Activated T-helper 1 cell treated with anti-CD3 and anti-CD28 coated beads, Interleukin-2, amount 50 U/mL, for 16 hours (primary cell): ENCODE measurements at places on chromosomes 12 and 14.

DNA sequence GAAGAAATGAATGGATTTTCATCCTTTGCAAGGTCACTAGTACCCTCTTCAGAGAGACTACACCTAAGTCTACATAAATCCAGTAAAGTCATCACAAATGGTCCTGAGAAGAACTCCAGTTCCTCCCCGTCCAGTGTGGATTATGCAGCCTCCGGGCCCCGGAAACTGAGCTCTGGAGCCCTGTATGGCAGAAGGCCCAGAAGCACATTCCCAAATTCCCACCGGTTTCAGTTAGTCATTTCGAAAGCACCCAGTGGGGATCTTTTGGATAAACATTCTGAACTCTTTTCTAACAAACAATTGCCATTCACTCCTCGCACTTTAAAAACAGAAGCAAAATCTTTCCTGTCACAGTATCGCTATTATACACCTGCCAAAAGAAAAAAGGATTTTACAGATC lies 40.8 kb downstream of the SPATA7 start:
- DNase-seq: no peak

GRCh38 chr14:33451211-33451610 lies 499.7 kb downstream of the EGLN3 start:
- DNase-seq: no peak

- no peak for DNase-seq
Observed at GRCh38 chr14:84541018-84541417, 988.9 kb upstream of the FLRT2 start.

DNA sequence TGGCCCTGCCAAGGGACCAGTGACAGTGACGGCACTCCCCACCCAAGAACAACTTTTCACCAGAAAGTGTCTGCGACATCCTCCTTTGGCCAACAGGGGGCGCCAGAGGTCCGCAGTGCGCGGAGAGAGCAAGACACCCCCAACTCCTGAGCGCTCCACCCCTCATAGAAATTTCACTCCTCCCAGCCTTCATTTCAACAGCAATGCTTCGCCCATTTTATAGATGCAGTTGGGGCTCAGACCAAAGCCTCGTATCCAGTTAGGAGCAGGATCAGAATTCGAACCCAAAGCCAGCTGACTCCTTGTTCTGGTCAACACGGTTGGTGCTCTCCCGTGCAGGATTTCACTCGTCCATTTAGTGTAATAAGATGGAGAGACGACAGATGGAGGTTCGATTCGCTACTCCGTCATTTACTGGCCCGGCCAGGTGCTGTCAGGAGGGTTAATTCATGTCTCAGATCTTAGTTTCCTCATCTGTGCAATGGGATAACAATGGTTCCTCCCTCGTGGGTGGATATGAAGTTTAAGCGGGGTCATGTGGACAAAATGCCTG lies 2.4 kb upstream of the POP5 start:
- DNase-seq: peak; percentile 69

DNA sequence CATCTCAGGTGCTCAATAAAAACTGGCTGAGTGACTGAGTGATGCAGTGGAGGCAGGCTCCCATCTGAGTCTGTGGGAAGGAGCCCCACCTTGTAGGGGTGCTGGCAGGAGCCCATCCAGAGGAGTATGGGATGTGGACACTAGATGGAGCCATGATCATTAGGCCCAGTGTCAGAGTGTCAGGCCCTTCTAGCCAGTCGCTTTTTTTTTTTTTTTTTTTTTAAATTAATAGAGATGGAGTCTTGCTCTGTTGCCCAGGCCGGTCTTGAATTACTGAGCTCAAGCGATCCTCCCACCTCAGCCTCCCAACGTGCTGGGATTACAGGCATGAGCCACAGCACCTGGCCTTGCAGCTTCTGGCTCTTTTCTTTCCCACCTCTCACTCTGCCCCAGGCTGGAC lies 11.5 kb downstream of the RITA1 start:
- DNase-seq: no peak

- no peak for DNase-seq
Observed at GRCh38 chr14:83611906-83612390, 1918.0 kb upstream of the FLRT2 start.

DNA sequence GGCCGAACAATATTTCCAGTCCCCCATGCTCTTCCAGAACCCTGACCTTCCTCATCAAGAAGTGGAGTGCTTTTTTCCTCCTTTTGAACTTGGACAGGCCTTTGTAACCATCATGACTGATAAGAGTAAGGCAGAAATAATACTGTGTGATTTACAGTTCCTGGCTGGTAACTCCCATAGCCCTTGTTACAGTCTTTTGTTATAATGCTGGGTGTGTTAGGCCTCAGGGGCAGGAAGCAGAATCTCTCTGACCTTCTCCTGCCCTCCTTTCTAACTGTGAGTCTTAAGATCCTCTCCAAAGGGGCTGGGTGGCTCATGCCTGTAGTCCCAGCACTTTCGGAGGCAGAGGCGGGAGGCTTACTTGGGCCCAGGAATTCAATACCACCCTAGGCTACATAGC lies 59.5 kb downstream of the BCAT1 start:
- DNase-seq: no peak

GRCh38 chr14:44316647-44317440 lies 190.2 kb downstream of the FSCB start:
- no peak for DNase-seq

DNA sequence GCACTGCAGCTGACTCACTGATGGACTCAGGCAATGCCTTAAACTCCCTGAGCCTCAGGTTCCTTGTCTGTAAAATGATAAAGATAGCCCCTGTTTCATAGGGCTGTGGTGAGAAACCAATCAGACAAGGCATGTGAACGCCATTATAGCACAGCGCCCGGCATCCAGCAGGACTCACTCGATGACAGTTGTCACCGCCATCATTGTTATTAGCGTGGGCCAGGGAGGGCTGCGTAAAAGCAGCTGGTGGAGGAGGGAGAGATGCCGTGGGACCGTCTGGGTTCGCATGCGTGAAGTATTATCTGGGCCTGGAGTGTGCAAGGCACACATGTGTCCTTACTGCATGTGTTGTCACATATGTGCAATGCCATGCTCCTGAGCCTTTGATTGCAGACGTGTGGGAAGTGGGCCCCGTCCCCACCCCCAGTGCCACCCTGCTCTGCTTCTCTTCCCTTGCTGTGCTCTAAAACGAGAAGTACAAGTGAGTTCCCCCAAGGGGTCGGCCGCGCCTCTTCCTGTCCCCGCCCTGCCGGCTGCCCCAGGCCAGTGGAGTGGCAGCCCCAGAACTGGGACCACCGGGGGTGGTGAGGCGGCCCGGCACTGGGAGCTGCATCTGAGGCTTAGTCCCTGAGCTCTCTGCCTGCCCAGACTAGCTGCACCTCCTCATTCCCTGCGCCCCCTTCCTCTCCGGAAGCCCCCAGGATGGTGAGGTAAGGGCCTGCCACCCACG lies at the start of gene PTPN6:
Gene PTPN6, plus strand, starts transcription at position 546 of the 730 bp plus-strand sequence. Its CDS starts 157 bp downstream, at position 703.
- no peak for DNase-seq

DNA sequence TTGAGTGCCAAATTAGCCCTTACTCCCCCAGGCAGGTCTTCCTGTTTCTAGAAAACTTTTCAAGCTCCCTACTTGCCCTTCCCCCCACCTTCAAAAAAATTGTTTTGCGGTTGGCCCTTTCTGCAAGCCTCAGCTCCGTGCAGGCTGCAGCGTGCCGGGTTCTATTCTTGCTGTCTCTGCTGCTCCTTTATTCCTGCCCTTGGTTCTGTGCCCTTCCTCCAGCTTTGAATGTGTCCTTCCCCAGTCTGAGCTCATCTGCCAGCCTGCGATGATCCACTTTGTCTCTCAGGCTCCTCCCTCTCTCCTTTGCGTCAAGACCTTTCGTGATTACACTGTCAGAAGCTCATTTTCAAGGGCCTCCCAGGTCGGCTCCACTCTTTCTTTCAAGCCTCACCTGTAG lies 98.6 kb downstream of the IRF2BPL start:
- peak; percentile 27 for DNase-seq

GRCh38 chr14:92644171-92644969 lies 104.1 kb downstream of the LGMN start:
- no peak for DNase-seq

DNA sequence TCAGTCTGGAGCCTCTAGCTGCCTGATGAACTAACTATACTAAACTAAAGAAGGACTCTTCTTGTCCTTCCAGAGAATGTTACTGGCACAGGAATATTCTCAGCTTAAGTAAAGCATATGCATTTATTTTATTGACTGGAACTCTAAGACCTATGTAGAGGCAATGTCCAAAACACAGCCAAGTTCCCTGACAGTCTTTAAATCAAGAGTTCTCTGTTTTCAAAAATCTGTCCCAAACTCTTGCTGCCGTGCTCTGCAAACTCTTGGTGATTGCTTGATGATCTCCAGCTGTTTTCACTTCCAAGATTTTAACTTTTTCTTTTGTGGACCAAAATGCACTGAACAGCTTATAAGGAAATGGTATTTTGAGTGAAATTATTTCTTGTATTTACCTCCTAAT lies 67.5 kb upstream of the DAAM1 start:
- no peak for DNase-seq

- no peak for DNase-seq
Observed at GRCh38 chr14:43249591-43249990, 1257.5 kb downstream of the FSCB start.
